Lower leg skin (tissue), 4 donors: ENCODE measurements at places on chromosomes 2 and 18. TPM values are rescaled to one million over a fixed set of nuclear protein-coding genes. Genes with fewer than 3 reads are reported as not detected.
A peak's percentile ranks its signal among the peaks of the same experiment; 100 is the strongest.

Gene TLX2
- total RNA-seq: not detected

GRCh38 chr18:37393221-37393827 is 172.3 kb downstream of the CELF4 start:
- DNase-seq: no peak

DNA sequence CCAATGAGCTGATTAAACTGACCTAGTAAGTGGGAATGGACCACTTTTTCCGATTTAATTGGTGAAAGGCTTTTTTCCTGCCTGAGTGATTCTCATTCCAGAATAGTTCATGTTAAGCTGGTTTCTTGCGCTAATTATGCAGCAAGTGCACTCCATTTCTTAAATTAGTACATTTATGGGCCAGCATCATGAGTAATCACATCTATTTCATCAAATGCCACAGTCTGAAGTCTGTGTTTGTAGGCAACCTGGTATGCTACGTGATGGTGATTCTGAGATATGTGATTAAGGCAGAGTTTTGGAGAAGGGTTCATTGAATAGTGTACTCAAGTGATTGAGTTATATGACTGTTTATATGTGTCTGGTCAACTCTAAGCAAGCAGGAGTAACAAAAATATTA is 128.0 kb upstream of the BOD1L2 start:
- no peak for DNase-seq

Gene ZNF2
- 1.9 TPM for total RNA-seq

GRCh38 chr2:69639266-69639665 is 4.3 kb downstream of the AAK1 start:
- DNase-seq: no peak

GRCh38 chr2:190023860-190024259 is 38.7 kb downstream of the MSTN start:
- DNase-seq: no peak

Gene ADCY3
- 47.8 TPM for total RNA-seq

GRCh38 chr2:175627405-175627804 is 374.7 kb downstream of the LNPK start:
- no peak for DNase-seq

Gene SERPINB10
- total RNA-seq: 0.15 TPM

DNA sequence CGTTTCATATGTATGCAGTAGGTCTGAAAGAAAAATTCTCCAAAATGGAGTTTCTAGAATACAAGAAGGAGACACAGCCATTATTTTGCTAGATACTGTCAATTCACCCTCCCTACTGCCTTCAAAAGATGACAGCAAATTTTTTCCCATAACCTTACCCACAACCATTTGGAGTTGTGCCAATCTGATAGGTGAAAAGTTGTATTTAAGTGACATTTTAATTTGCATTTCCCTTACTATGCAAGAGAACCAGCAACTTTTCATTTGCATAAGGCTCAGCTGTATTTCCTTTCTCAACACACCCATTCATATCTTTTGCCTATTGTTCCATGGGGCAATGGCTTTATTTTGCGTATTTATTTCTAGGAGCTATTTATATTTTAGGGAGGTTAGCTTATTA is 31.4 kb upstream of the IL18RAP start:
- DNase-seq: no peak

DNA sequence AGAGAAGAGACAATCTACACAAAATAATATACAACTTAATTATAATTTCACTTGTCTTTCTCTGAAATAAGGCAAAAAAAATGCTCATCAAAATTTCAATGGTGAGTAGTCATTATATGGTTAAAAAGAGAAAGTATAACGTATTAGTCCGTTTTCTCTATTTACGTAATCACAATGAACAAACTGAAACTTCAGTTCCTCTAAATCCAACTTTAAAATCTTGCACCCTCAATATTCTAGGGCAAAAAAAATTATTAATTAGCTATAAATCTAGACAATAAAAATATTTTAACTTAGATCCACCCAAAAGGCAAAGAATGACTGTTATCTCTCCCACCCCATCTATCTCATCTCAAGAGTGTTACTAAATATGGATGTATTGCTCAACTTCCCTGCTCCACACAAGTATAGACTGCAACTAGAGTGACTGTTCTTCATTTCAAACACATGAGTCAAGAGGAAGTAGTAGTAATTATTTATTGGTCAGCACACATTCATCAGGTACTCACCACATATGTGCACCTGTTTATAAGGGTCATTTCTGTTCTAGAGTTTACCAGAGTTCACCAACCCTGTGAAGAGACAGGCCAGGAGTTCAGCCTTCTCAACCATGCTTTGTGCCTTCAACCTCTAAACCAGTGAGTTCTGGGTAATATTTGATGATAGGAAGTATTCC is 36.4 kb downstream of the STK39 start:
- no peak for DNase-seq

GRCh38 chr2:157413326-157414035 is 30.4 kb downstream of the CYTIP start:
- DNase-seq: no peak

Gene TMEM37
- 2.8 TPM for total RNA-seq

GRCh38 chr18:26121476-26121875 is 12.2 kb upstream of the PSMA8 start:
- no peak for DNase-seq

GRCh38 chr2:157470321-157470720 is 26.4 kb upstream of the CYTIP start:
- no peak for DNase-seq

DNA sequence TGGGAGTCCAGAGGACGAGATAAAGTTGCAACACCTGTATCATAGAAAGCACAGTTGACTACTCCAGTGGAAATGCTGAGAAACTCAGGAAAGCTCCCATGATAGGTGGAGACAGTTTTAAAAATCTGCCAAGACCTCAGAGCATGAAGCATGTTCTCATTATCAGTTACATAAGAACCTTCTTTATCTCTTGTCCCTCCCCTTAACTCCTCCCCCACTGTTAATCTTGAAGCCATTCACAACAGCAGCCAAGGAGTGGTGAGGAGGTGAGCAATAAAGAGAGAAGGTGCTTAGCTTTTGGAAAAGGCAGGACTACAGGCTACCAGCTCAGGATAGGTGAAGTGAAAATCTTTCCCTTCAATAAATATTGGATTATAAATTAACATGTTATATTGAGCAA is 657.9 kb downstream of the NYAP2 start:
- no peak for DNase-seq

Gene TMEM198
- total RNA-seq: 2.1 TPM

Gene CYP27A1
- total RNA-seq: 25.0 TPM

DNA sequence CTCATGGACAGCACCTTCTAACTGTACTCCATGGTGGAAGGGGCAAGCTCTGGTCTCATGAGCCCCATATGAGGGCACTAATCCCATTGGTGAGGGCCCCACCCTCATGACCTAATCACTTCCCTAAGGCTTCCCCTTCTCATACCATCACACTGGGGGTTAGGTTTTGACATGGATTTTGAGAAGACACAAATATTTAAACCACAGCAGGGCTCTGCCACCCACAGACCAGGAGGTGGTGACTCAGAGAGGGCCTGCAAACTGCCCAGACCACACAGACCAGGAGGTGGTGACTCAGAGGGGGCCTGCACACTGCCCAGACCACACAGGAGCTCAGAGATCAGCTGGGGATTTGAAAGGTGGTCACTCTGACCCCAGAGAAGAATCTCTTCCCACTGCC is 222.0 kb downstream of the KLHL29 start:
- no peak for DNase-seq

- peak; percentile 84 for DNase-seq
These were observed 26.8 kb downstream of the SH3BP4 start for GRCh38 chr2:234978466-234979203.

DNA sequence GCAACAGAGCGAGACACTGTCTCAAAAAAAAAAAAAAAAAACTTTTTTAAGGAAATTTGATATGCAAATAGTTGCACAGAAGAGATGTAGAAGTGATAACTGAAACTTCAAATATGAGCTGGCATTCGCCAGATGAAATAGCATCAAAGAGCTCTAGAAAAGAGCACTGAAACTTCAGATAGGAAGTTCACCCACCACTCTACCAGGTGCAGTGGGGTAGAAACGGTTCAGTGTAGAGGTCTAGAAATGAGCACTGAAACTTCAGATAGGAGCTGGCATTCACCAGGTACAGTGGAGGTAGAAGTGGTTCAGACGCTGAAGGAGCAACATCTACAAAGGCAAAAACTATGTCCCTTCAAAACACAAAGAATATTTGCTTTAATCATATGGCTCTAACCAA is 9.0 kb upstream of the ONECUT2 start:
- DNase-seq: no peak

- no peak for DNase-seq
These were observed 33.7 kb upstream of the NTSR2 start for GRCh38 chr2:11703700-11704099.

- DNase-seq: no peak
These were observed 154.2 kb downstream of the ATAD2B start for GRCh38 chr2:23772684-23773083.

Gene EMILIN1
- 3.6 TPM for total RNA-seq

- DNase-seq: no peak
These were observed 44.6 kb downstream of the BAZ2B start for GRCh38 chr2:159571540-159572260.

DNA sequence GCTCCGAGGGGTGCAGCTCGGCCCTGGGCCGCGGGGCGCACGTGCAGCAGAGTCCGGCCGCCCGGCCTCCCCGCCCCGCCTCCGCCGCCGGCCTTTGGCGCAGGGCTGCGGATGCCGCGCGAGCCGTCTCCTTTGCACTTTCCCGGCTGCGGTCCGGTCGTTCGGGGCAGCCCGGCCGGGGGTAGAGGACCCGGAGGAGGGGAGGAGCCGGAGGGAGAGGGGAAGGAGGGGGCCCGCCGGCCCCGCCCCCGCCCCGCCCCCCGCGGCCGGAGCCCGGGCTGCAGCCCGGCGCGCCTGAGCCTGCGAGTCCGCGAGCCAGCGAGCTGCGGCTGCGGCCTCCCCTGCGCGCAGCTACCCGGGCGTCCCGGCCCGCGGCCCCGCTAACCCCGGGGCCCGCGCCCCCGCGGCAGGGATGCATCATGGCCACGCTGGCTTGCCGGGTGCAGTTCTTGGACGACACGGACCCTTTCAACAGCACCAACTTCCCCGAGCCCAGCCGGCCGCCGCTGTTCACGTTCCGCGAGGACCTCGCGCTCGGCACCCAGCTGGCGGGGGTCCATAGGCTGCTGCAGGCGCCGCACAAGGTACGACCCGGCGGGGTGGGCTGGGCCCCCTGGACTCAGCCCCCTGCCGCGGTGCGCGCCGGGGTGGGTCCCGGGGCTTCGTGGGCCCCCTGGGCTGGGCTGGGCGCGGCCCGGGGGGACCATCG is at the start of gene FHOD3:
Gene FHOD3 (plus strand): TSS at position 297 of the 709 bp plus-strand sequence. CDS start 123 bp downstream, at position 420.
- no peak for DNase-seq

DNA sequence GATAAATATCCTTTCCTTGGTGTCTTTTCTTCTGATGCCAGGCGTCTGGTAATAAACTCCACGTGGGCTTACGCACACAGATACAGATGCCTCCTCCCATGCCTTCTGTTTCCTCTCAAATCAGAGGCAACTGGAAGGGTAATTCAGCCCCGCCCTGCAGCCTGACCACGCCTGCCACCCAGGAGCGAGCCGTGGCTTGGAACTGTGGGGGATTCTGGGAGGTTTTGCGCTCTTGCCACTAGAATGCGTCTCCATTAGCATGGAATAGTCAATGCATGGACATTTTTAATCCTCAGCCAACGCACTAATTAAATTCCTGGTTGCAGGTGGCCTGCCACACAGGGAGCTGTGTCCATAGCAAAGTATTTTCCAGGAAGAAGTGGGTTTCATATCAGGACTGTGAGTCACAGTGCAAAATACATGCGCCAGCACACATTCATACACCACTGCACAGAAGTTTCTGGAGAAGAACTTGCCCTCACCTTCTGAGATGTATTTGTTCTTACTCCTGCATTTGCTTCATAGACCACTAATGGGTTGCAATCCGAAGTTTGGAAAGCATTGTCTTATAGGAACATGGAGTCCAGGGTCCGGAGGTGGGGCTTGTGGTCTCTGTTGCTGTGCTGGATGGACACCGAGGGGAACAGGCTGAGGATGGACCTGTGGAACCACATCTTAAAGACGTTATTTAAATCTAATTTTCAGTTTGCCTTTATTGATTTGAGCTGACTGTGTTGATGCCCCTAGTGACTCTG is 151.4 kb downstream of the LDLRAD4 start:
- peak; percentile 84 for DNase-seq

Gene IRS1
- total RNA-seq: 55.0 TPM

DNA sequence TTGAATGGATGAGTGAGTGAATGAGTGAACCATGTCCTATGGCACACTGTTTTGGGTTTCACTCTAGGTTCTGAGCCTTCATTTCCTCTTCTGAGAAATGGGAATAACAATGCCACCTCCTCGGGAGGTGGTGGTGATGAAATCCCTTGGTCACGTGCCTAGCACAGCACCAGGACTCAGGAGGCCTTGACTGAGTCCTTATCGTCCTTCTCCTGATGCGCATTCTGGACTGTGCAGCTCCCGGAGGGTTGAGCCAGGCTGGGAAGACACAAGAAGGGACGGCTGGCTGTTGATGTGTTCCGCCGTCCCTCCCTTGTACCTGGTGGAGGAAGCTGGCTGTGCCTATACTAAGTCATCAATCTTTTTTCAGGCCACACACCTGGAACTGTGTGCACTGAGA is 437.3 kb downstream of the ZNF521 start:
- no peak for DNase-seq

GRCh38 chr18:63586966-63587365 is at the start of gene SERPINB13:
Gene SERPINB13, plus strand, starts transcription at chr18:63587343. Its CDS starts 1,325 bp downstream, at chr18:63588668.
- DNase-seq: no peak

- peak; percentile 40 for DNase-seq
These were observed 122.7 kb downstream of the LAMA1 start for GRCh38 chr18:6994771-6995430.

- no peak for DNase-seq
These were observed 73.2 kb downstream of the KLHL29 start for GRCh38 chr2:23457990-23458682.

- DNase-seq: no peak
These were observed 111.4 kb downstream of the EIPR1 start for GRCh38 chr2:3265981-3266924.

DNA sequence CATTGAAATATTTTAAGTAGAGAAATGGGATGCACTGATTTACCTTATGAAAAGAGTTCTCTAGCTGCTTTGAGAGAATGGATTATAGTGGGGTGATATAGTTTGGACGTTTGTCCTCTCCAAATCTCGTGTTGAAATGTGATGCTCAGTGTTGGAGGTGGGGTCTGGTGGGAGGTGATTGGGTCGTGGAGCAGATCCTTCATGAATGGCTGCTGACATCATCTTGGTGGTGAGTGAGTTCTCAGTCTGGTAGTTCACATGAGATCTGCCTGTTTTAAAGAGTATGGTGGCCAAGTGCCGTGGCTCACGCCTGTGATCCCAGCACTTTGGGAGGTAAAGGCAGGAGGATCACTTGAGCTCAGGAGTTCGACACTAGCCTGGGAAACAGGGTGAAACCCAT is 58.7 kb upstream of the SH3RF3 start:
- no peak for DNase-seq

Gene REG3A
- not detected for total RNA-seq

GRCh38 chr2:238100821-238101771 is 956 bp downstream of the ESPNL start:
- no peak for DNase-seq

- no peak for DNase-seq
These were observed 1303.8 kb upstream of the NRXN1 start for GRCh38 chr2:52335727-52336126.

- DNase-seq: no peak
These were observed 111.4 kb downstream of the FEZ2 start for GRCh38 chr2:36486521-36487044.

Gene MC2R
- total RNA-seq: not detected

- DNase-seq: peak; percentile 75
These were observed 144.7 kb downstream of the CAPN13 start for GRCh38 chr2:30662268-30663131.

Gene SULT1C4
- 0.17 TPM for total RNA-seq

GRCh38 chr18:79598633-79599175 is 80.9 kb upstream of the CTDP1 start:
- DNase-seq: no peak

GRCh38 chr2:233850745-233851144 is 3.6 kb downstream of the HJURP start:
- DNase-seq: no peak
